A549 treated with Hydrocortisone at 1 μM for 4 hours (cell line): ENCODE measurements at places on chromosomes 11 and 22. TPM values are rescaled to one million over a fixed set of nuclear protein-coding genes. Genes with fewer than 3 reads are reported as not detected.

Gene PDGFD
- total RNA-seq: 5.9 to 8.6 TPM (median 7.2 TPM) in 5 replicates

Gene F2
- total RNA-seq: 1.7 to 3.3 TPM (median 2.3 TPM) in 5 replicates

Gene MYEOV
- total RNA-seq: 119 to 123 TPM (median 122 TPM) in 5 replicates

Gene HMOX1
- 337 to 524 TPM (median 357 TPM) in 5 replicates for total RNA-seq

Gene MISFA
- 2.0 to 2.9 TPM (median 2.3 TPM) in 5 replicates for total RNA-seq

Gene PDE3B
- total RNA-seq: 1.5 to 2.4 TPM (median 1.9 TPM) in 5 replicates
